ENCODE measurements at places on chromosomes 6 and 20.

- no peak for DNase-seq
Measured at GRCh38 chr20:9212735-9213134, 143.8 kb downstream of the PLCB4 start.

DNA sequence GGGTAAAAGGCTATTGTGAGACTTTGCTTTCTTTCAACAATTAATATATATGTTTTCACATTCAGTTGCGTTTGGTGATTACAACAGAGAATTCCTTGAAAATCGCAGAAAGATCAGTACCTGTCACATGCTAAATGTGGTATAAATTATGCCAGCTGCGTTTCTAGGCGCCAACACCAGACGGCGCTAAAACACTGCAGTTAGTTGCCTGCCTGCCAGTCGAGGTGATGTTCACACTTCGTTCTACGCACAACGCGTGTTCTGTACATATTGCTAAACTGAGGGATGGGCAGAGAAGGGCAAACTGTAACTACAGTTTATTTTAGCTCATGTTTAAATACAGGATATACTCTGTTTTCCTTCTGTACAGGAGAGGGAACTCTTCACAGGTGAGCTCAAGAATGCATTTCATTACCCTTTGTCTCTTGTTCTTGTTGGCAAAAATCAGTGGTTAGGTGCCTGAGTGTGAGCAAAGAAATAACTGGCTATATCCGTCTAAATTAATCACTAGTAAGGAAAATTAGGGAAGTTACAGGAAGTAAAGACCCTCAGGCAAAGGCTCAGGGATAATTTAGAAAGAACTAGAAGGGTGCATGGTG, 100.1 kb upstream of the RGS17 start:
- peak; percentile 68 for DNase-seq

- no peak for DNase-seq
Measured at GRCh38 chr20:4459081-4459480, 262.6 kb upstream of the PRND start.

DNA sequence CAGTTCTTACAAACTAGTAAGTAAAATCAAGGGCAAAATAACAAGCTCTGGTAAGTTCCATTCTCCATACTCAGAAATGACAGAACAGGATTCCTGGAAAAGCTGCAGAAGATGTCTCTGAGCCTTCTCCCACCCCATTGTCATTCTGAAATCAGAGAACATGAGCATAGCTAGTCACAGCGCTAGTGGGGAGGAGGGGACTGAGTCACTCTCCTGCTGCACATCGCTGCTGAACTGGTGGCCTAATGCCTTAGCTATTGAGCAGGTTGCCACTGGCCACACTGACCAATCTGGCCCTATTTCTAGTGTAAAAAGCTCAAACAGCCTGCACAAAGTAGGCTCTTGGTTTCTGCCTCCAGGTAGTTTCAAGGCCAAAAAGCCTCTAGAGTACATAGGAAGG, 26.1 kb upstream of the RIPPLY2 start:
- no peak for DNase-seq

- DNase-seq = no peak
Measured at GRCh38 chr20:63023071-63023935, 16.5 kb upstream of the BHLHE23 start.

- no peak for DNase-seq
Measured at GRCh38 chr6:68891419-68891818, 256.3 kb downstream of the ADGRB3 start.
